ENCODE measurements at places on chromosomes 4 and X. TPM values are rescaled to one million over a fixed set of nuclear protein-coding genes. Genes with fewer than 3 reads are reported as not detected.

- no peak overlapping the region for H3K27ac ChIP-seq
- H3K4me1 ChIP-seq, result peaks cover 36% of the 10 kb centered on the region
- H3K36me3 ChIP-seq, result no peaks in the 10 kb centered on the region
- no peak overlapping the region for H3K4me3 ChIP-seq
- no peak for DNase-seq
- no peaks in the 10 kb centered on the region for H3K27me3 ChIP-seq
These were observed 113.6 kb upstream of the PPARGC1A start for GRCh38 chr4:24003496-24003895.

GRCh38 chr4:28351826-28352225, 1491.2 kb downstream of the STIM2 start:
- no peaks in the 10 kb centered on the region for H3K27me3 ChIP-seq
- peaks cover 4% of the 10 kb centered on the region for H3K4me1 ChIP-seq
- no peaks in the 10 kb centered on the region for H3K36me3 ChIP-seq
- no peak overlapping the region for H3K4me3 ChIP-seq

DNA sequence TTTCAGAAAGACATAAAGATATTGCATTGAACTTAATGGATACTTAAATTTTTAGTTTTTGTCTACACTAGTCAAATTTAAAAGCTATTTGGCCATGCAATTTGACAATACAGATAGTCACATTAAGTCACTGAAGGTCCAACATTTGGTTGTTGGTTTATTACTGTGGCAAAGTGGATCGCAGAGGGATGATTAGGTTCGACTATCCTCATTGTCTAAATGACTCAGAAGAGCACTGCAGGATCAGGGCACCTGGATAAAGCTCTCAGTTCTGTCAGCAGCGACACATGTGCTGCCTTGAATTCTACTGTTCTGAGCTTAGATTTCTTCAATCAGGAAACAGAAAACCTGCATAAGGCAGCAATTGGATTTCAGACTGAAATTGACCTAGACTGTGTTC, 130.7 kb downstream of the AMELX start:
- no peaks in the 10 kb centered on the region for H3K36me3 ChIP-seq
- DNase-seq, result no peak
- H3K4me1 ChIP-seq, result peaks cover 6% of the 10 kb centered on the region
- no peak overlapping the region for H3K4me3 ChIP-seq

- H3K27ac ChIP-seq, result no peak overlapping the region
- peak; percentile 37 for DNase-seq
- H3K4me3 ChIP-seq, result no peak overlapping the region
- H3K27me3 ChIP-seq, result no peaks in the 10 kb centered on the region
These were observed 16.2 kb upstream of the ZCCHC12 start for GRCh38 chrX:118807151-118808017.

GRCh38 chr4:84924434-84924833, 42.1 kb downstream of the WDFY3 start:
- H3K4me3 ChIP-seq, result no peak overlapping the region
- no peak for DNase-seq
- H3K4me1 ChIP-seq, result peaks cover 11% of the 10 kb centered on the region

- DNase-seq, result peak; percentile 51
- H3K4me1 ChIP-seq, result peaks cover 51% of the 10 kb centered on the region
- no peak overlapping the region for H3K27ac ChIP-seq
- H3K4me3 ChIP-seq, result peak overlapping the region; percentile 86
These were observed 6.8 kb downstream of the MSX1 start for GRCh38 chr4:4866124-4866865.

- no peak overlapping the region for H3K4me3 ChIP-seq
- peaks cover 4% of the 10 kb centered on the region for H3K4me1 ChIP-seq
- DNase-seq, result no peak
- H3K27me3 ChIP-seq, result peaks cover 6% of the 10 kb centered on the region
- no peak overlapping the region for H3K27ac ChIP-seq
- H3K36me3 ChIP-seq, result peaks cover 5% of the 10 kb centered on the region
These were observed 61.7 kb downstream of the KANTR start for GRCh38 chrX:53155512-53156206.

DNA sequence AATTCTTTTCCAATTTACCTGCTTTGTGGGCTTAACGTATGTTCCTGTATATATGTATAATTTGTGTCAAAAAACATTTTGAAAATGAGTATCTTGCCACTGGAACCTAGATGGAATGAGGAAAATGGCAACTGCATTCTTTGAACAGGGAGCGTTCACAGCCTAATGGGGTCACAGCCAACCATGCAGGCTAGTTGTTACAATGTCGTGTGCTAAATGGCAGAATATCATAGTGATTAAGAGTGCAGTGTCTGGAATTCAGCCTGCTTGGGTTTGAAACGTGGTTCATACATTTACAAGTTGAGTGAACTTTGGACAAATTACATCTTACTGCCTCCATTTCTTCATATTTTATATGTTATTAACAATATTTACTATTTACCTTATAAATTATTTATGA, 70.8 kb downstream of the PCDH7 start:
- no peaks in the 10 kb centered on the region for H3K27me3 ChIP-seq
- DNase-seq, result no peak
- no peak overlapping the region for H3K4me3 ChIP-seq
- H3K27ac ChIP-seq, result no peak overlapping the region
- H3K36me3 ChIP-seq, result no peaks in the 10 kb centered on the region

GRCh38 chrX:76126851-76127250, 46.0 kb upstream of the PBDC1 start:
- no peaks in the 10 kb centered on the region for H3K4me1 ChIP-seq
- no peak overlapping the region for H3K4me3 ChIP-seq
- H3K36me3 ChIP-seq, result no peaks in the 10 kb centered on the region
- H3K27me3 ChIP-seq, result peaks cover 1% of the 10 kb centered on the region
- DNase-seq, result no peak

DNA sequence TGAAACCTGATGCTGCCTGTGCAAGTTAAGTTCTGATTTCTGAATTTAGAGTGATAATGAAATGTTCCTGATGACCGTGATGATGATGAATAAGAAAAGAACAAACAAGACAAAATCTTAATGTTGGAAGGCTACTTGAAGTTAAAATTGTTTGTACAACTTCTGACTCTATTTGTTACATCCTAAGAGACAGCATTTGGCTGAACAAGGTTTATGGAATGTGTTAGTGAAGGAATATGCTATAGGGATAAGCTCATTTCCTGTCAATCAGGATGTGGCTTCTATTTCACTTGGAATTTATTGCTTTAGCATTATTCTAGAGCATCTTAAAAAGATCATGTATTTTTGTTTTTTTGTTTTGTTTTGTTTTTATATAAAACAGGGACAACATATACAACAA, 267.5 kb downstream of the FAT4 start:
- H3K4me1 ChIP-seq, result no peaks in the 10 kb centered on the region
- H3K4me3 ChIP-seq, result no peak overlapping the region
- H3K27ac ChIP-seq, result no peak overlapping the region
- H3K36me3 ChIP-seq, result no peaks in the 10 kb centered on the region

DNA sequence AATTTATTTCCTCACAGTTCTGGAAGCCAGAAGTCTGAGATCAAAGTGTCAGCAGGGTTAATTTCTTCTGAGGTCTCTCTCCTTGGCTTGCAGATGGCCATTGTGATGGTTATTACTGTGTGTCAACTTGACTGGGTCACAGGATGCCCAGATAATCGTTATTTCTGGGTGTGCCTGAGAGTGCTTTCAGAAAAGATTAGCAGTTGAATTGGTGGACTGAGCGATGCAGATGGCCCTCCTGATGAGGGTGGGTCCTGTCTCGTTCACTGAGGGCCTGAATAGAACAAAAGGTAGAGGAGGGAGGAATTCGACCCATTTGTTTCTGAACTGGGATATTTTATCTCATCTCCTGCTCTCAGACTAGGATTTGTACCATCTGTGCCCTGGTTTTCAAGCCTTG, 15.7 kb downstream of the SMIM43 start:
- H3K27ac ChIP-seq, result no peak overlapping the region
- H3K36me3 ChIP-seq, result no peaks in the 10 kb centered on the region
- H3K27me3 ChIP-seq, result peaks cover 5% of the 10 kb centered on the region
- no peaks in the 10 kb centered on the region for H3K4me1 ChIP-seq

The PGAM4 gene
- total RNA-seq, result not detected

The STOX2 gene
- total RNA-seq, result 4.8 TPM

The PNMA5 gene
- total RNA-seq, result not detected

The NXF2B gene
- 1.5 TPM for total RNA-seq

The TCEAL6 gene
- total RNA-seq, result not detected

Data from endothelial cell (in vitro differentiated cells).